ENCODE measurements at places on chromosomes 12 and 14. TPM values are rescaled to one million over a fixed set of nuclear protein-coding genes. Genes with fewer than 3 reads are reported as not detected.
A peak's percentile ranks its signal among the peaks of the same experiment; 100 is the strongest.

DNA sequence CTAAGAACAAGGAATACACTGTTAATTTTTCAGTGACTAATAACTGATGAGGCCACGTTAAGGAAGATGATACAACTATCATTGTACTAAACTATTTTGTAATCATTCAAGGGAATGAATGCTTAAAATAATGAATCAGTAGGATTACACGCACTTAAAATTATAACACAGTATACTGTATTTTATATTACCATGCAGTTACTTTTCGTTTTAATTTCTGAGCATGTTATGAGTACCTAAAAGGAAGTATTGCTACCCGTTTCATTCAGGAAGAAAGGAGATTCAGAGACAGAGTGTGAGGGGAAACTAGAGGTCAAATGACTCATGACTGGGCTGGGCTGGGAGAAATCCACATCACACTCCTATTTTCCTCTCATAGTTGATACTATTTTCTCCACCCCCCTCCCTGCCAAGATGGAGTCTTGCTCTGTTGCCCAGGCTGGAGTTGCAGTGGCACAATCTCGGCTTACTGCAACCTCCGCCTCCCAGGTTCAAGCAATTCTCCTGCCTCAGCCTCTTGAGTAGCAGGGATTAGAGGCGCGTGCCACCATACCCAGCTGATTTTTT, 202.0 kb downstream of the PPM1H start:
- peaks cover 26% of the 10 kb centered on the region for H3K4me1 ChIP-seq
- no peak for DNase-seq

DNA sequence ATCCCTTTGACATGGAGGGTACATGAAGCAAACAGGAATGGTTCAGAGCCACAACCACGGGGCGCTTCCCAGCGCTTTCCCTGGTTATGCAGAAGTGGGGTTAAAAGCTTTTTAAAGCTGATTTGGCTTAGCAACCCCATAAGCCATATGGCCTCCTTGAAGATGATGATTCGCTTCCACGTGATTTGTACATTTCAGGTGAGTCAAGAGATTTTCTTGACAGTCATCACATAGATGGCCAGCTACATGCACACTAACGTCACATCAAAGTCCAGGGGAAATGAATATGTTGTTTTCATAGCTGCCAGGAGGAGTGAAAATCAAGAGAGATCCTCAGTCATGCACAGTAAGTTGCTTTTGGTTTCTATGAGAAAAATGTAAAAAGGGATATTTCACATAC, 309.7 kb downstream of the TMEM132D start:
- DNase-seq = no peak
- H3K27me3 ChIP-seq = no peaks in the 10 kb centered on the region
- H3K4me3 ChIP-seq = no peak overlapping the region
- H3K4me1 ChIP-seq = no peaks in the 10 kb centered on the region

DNA sequence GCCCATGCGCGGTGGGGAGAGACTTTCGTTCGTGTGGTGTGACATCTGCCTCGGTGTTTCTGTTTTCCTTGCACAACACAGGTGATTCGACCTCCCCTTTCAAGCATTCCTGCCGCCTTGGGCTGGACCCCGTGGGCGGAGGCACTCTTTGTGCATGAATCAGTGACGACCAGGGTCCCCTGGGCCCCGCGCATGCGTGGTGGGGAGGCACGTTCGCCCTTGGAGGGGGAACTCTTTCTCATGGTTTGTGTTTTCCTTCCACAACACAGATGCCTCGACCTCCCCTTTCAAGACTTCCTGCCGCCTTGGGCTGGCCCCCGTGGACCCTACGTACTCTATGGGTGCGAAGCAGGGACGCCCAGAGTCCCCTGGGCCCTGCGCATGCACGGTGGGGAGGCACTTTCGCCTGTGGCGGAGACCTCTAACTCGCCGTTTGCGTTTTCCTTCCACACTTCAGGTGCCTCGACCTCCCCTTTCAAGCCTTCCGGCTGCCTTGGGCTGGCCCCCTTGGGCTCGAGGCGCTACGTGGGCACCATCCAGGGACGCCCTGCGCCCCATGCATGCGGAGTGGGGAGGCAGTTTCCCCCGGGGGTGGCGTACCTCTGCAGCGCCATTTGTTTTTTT, 340.9 kb downstream of the ALG10 start:
- DNase-seq = no peak
- H3K36me3 ChIP-seq = no peaks in the 10 kb centered on the region
- H3K27ac ChIP-seq = no peak overlapping the region
- H3K4me1 ChIP-seq = no peaks in the 10 kb centered on the region
- no peak overlapping the region for H3K4me3 ChIP-seq

- DNase-seq = no peak
- no peaks in the 10 kb centered on the region for H3K27me3 ChIP-seq
- no peaks in the 10 kb centered on the region for H3K36me3 ChIP-seq
- H3K4me1 ChIP-seq = peaks cover 12% of the 10 kb centered on the region
- H3K4me3 ChIP-seq = no peak overlapping the region
Observed at GRCh38 chr12:69412655-69413054, 53.1 kb downstream of the YEATS4 start.

- no peak overlapping the region for H3K4me3 ChIP-seq
- no peak overlapping the region for H3K27ac ChIP-seq
- H3K27me3 ChIP-seq = no peaks in the 10 kb centered on the region
- DNase-seq = no peak
Observed at GRCh38 chr12:106265116-106265515, 17.3 kb upstream of the CKAP4 start.

DNA sequence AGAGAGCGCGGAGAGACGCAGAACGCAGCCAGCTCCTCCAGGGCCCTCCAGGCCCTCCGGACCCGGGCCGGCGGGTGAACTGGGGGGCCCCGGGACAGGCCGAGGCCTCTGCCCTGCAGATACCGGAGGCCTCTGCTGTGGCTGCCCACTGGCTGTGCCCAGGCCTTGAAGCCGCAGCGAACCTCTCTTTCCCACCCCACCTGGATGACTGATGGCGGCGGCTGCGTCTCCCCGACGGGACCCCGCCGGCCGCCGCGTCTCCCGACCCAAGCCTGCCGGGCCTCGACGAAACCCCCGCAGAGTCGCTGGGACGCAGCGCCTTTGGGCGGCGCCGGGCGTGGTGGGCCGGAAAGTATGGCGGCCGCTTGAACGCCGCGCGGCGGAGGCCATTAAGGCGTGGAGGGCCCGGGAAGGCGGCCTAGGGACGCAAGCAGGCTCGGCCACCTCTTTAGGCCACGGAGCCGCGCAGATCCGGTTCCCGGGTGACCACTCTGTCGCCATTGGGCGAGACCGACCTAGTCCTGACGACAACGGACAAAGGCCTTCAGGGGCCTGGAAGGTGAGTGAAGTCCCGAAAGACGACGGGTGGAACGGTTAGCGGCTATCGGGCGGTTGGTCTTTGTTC, 8.4 kb upstream of the ERGIC2 start:
- H3K4me1 ChIP-seq = no peaks in the 10 kb centered on the region
- H3K27ac ChIP-seq = no peak overlapping the region
- no peak overlapping the region for H3K4me3 ChIP-seq
- H3K27me3 ChIP-seq = no peaks in the 10 kb centered on the region
- no peaks in the 10 kb centered on the region for H3K36me3 ChIP-seq

The SIX6 gene
- not detected for total RNA-seq

The ZFP36L1 gene
- 1,405 TPM for total RNA-seq

GRCh38 chr14:76861574-76862255, 35.5 kb downstream of the LRRC74A start:
- no peaks in the 10 kb centered on the region for H3K4me1 ChIP-seq
- H3K27me3 ChIP-seq = no peaks in the 10 kb centered on the region
- no peak overlapping the region for H3K4me3 ChIP-seq
- no peak for DNase-seq
- no peaks in the 10 kb centered on the region for H3K36me3 ChIP-seq

The IL31 gene
- not detected for total RNA-seq

DNA sequence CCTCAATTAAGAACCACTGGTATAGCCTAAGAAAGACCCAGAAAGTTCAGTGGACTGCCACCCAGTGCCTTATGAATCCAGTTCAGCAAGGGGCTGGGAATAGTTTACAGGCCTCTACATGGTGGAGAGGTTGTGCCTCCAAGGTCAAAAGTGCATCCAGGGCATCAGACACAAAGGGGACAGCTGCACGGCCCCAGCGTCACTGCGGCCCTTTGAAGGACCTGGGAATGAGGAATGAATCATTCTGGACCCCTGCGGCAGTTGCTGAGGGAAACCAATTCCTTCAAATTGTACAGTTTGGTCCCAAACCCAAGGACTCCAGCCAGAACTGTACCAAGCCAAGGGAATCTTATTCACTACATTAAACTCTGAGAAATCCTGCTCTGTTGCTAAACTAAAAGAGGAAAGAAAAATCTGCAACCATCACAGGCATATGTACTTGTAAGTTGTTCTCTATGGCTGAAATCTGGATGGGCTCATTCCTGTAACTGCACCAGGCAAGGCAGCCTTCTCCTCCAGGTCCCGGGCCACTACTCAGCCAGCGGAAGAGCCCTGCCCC, 10.9 kb upstream of the NGB start:
- no peak overlapping the region for H3K27ac ChIP-seq
- no peak overlapping the region for H3K4me3 ChIP-seq
- no peak for DNase-seq
- H3K36me3 ChIP-seq = no peaks in the 10 kb centered on the region
- no peaks in the 10 kb centered on the region for H3K4me1 ChIP-seq

- no peaks in the 10 kb centered on the region for H3K27me3 ChIP-seq
- DNase-seq = no peak
- no peaks in the 10 kb centered on the region for H3K36me3 ChIP-seq
- no peak overlapping the region for H3K27ac ChIP-seq
- H3K4me1 ChIP-seq = no peaks in the 10 kb centered on the region
- no peak overlapping the region for H3K4me3 ChIP-seq
Observed at GRCh38 chr14:96754162-96754844, 42.9 kb upstream of the VRK1 start.

The C14orf180 gene
- 1.7 TPM for total RNA-seq

DNA sequence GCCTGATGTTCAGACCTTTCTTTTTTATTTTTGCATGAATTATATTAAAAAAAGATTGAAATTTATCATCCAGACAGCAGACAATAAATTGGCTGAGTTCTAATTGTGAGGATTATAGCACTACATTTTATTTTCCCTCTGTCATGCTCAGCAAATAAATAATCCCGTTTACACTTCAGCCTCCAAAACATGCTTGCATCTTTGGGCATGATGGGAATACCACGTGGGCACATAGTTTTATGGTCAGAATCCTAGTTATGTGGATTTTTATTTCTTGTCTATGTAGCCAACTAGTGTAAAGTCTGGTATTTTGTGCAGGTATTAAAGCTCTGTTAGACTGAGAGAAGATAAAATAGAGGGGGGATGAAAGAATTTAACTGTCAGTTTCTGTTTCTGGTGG, 276.9 kb upstream of the E2F7 start:
- no peak overlapping the region for H3K27ac ChIP-seq
- no peak overlapping the region for H3K4me3 ChIP-seq
- no peaks in the 10 kb centered on the region for H3K36me3 ChIP-seq
- no peaks in the 10 kb centered on the region for H3K4me1 ChIP-seq
- no peaks in the 10 kb centered on the region for H3K27me3 ChIP-seq

The RPS6KA5 gene
- 5.2 TPM for total RNA-seq

The MMP17 gene
- total RNA-seq = 5.2 TPM

DNA sequence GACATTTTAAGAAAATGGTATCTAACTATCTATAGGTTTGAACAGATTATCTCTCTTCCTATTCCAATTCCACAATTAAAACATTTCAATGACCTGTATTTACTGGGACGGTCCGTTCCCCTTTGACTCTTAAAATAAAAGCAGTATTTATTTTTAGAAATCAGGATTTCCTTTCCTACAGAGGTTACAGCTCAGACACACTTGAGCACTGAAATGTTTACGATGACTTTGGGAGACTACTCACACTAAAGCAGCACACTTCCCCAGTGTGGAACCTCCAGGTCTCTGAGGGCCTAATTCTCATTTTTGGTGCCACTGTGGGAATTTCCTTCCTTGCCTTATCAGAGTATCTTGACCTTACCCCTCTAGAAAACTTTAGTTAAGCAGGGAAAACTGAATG, 181.8 kb downstream of the PRKD1 start:
- H3K27me3 ChIP-seq = no peaks in the 10 kb centered on the region
- no peak overlapping the region for H3K4me3 ChIP-seq
- H3K36me3 ChIP-seq = no peaks in the 10 kb centered on the region

The CACNA1C gene
- total RNA-seq = 9.8 TPM

DNA sequence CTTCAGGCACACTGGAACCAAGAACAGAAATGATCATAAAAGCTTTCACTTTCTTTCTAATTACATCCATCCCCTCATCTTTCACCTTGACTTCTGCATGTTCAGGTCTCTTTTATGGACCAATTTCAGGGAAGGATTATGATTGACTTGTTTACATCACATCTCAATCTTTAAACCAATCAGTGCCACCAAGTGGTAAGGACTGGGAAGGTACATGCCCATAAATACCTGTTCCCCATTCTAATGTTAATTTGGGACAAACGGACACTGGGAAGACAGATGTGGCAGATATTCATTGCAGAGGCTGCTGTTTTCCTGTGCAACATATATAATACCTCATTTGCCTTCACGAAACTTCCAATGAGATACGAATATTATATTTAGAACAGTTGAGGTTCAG, 978.1 kb downstream of the GALC start:
- H3K36me3 ChIP-seq = no peaks in the 10 kb centered on the region
- no peak overlapping the region for H3K4me3 ChIP-seq
- DNase-seq = no peak
- H3K27me3 ChIP-seq = no peaks in the 10 kb centered on the region

- no peaks in the 10 kb centered on the region for H3K36me3 ChIP-seq
- DNase-seq = no peak
- peak overlapping the region; percentile 55 for H3K4me3 ChIP-seq
- no peaks in the 10 kb centered on the region for H3K27me3 ChIP-seq
- H3K27ac ChIP-seq = peak overlapping the region; percentile 93
Observed at GRCh38 chr12:110742096-110742717, 484 bp downstream of the PPP1CC start.

The CLEC2D gene
- 13.5 TPM for total RNA-seq

The RAB35 gene
- total RNA-seq = 30.9 TPM

The DIO2 gene
- 38.5 TPM for total RNA-seq

DNA sequence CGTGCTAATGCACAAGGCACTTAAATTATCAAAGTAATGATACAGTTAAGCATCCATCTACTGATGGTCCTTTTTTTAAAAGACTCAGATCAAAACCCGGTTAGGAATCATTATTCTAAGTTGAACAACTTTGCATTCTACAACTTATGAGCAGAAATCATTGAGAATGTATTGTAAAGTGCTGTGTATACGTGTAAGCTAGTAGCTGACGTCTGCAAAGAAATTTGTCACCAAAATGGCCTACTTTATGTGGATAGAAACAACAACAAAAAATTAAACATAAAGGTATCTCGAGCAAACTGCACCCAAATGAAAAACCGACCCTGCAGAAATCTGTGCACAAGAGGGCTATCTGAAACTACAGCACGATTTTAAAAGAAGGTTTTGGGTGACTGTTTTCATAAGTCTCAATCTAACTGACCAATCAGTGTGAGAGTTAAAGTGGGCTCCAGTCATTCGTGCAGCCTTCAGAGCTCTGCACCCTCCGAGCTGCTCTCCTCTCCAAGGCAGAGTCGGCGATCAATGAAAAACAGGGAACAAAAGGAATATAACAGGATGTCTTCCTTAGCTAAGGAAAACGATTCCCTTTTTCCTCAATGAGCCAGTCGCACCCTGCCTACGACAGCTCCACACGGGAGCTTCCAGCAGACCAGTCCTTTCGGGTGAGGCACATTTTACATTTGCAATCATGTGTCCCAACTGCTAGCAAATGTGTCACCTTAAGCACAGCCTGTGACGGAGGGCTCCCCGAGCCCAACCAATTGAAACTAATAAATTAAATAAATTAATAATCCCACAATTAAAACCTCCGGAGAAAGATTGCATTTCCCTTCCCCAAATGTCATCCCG, 200.7 kb upstream of the FOXN3 start:
- H3K27ac ChIP-seq = peak overlapping the region; percentile 53
- no peaks in the 10 kb centered on the region for H3K36me3 ChIP-seq
- H3K27me3 ChIP-seq = no peaks in the 10 kb centered on the region
- DNase-seq = no peak

The OR4M1 gene
- total RNA-seq = not detected
